DND-41 (cell line): ENCODE measurements at places on chromosomes 2 and 18.

DNA sequence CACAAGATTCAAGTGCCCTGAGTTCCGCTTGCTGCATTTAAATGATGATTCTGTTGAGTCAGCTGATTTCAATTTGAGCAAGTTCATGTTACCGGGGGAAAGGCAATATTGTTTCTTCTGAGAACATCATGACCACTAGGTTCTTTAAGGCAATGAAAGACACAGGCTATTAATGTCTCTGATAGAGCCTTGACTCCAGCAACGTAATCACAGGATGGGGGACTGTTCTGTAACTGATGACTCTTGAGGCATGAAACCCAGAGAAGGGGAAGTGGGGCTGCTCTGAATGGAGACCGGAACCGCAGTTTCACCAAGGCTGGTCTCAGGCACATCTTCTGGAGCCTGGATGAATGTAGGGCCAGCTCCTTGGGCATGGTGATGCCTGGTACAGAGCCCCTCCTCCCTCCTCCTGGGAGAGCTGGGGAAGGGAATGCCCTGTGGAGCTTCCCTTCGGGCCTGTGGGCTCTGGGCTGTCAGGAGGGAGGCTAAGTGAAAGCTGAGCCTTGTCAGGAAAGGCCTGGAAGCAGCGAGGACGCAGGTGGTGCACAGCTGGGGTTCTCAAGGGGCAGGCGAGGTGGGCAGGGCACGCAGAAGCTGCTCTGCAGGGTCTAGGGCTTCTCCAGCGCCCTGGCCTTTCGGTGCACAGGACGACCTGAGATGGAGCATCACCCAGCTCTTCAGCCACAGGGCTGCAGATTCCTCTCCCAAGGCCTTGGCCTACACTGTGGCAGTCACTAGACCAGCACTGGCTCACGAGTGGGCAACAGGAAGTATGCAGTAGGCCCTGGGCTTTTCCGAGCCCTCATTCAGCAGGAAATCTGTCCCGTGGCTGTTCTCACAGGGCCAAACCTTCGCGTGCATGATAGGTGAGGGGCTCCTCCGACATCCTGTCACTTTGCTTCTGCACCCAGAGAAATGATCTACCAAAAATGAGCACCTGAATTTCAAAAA is 36.6 kb upstream of the PRLH start:
- DNase-seq: no peak

GRCh38 chr2:126994340-126994777 is 95.7 kb downstream of the TEX51 start:
- no peak for DNase-seq

- DNase-seq: no peak
Measured at GRCh38 chr2:144822966-144823365, 303.0 kb upstream of the ZEB2 start.

DNA sequence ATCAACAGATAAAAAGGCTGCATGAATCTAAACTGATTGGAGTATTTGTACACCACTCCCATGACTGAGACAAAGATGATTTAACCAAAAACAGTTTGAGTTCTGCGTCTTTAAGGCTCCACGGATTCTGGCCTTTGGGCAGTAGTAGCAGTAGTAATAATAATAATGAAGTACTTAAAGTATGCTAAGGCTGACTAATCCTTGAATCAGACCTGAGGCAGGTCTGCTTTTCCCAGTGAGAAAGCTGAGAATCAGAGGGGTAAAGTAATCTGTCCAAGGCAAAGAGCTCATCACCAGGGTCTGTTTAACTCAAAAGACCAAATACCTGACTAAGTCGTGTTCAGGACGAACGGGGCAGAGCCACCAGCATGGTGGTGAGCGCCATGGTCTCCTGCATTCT is 61.4 kb downstream of the ID2 start:
- DNase-seq: no peak

DNA sequence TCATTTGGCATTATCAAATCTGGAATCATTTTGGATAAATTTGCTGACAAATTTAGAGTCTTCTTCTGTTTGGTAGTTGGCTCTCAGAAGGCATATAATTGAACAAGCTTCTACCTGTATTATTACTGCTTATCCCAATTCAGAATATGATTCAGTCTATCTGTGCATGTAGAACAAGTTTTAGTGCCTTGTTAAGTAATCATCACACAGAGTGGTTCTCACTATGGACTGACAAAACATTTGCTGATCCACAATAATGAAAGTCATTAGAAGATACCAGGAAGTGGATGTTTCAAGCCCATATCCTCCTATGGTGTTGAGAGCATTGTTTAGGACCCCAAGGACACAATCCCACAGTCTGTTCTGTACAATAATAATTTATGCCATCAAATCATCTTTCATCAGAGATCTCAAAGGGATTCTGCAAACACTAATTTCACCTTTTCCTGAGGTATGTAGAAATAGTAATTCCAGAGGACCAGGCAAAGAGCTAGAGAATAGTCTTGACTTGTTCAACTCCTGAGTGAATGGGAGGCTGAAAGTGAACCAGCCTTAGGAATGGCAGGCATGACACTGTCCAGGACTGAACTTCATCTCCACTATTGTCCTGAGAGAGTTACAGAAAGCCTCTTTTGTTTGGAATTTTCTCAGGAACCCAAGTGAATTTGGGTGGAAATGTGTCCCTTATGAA is 29.6 kb upstream of the DSC1 start:
- no peak for DNase-seq

DNA sequence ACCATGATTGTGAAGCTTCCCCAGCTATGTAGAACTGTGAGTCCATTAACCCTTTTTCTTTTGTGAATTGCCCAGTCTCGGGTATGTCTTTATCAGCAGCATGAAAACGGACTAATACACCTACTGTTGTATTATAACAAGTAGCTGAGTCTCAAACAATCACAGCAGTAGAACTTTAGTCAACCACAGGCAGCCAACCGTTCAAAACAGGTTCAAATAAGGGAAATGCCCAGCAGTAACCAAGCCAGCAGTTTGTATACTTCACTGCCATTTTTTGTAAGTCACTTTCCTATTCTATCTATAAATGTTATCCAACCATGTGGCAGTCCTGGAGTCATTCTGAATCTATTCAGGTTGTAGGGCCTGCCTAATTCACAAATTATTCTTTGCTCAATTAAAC is 1560.6 kb upstream of the SLC39A10 start:
- DNase-seq: no peak

DNA sequence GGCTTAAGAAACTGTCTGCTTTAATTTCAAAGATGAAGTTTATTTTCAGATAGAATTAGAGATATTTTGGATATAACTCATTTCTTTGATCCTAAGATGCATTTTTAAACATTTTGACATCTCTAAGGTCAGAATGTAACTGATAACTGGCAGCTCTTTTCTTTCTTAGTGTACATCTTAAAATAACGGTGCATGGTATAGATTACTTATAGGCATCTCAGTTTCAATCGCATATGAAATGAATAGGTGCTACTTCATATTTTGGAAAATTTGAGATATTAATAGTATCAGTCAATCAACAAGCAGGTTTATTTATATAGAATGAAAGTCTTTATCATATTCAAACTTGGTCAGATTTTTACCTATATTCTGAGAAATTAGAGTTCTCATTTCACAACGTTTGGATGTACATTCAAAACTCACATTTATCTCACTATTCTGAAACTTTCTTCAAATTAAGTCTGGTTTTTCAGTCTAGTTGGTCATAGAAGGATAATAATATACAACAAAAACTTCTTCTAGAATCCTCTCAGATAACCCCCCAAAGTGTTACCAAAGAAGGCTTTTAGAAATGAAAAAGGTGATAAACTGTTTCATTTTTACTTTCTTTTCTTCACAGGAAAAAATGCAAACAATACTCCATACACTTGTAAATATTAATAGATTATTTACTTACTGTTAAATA is 122.8 kb upstream of the WDSUB1 start:
- DNase-seq: no peak

DNA sequence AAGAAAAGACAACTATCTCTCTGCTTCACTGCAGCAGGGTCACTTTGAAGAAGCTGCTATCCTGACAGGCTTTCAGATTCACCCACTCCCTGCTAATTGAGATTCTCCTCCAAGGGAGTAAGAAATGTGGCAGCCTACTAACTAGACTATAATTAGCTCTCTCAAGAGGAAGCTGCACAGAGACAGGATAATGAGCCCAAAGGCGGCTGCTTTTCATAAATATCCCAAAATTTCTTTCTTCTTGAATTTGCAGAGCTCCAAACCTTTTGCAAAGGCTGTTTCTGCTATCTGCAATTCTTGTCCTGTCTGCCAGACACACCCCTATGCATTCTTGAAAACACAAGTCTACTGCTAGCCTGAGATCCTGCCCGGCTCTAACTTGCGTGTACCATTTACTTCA is 54.0 kb upstream of the RNU4ATAC start:
- no peak for DNase-seq

DNA sequence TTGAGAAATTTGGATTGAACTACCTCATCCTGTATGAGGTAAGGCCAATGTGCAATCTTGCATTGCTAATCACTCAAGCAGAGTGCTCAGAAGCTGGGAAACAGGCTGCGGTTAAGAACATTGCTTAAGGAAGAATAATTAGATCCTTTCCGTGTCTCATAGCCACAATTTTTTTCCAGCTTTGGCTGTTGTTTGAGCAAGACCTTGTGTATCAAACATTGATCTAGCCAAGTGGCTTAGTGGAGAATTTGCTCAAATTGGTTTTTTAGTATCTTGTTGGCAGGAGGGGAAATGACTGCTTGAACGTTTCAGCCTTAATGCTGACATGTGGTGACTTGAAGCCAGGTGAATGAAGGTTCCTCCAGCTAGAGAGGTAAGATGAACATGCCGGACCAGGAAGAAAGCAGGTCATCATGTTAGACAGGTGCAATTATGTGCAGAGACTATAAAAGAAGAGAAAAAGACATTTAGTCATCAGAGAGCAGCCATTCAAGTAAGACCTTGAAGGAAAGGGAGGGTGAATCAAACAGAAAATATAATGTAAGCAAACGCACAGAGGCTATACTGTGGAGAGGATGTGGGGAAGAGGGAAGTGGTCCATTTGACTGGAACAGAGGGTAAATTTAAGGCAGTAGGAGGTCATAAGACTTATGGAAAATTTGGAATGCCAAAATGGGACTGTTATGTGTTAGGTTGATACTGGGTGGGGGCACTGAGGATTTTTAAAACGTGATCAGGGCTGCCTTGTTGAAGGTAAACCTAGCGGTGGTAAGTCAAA is 98.9 kb upstream of the CYP1B1 start:
- DNase-seq: no peak

DNA sequence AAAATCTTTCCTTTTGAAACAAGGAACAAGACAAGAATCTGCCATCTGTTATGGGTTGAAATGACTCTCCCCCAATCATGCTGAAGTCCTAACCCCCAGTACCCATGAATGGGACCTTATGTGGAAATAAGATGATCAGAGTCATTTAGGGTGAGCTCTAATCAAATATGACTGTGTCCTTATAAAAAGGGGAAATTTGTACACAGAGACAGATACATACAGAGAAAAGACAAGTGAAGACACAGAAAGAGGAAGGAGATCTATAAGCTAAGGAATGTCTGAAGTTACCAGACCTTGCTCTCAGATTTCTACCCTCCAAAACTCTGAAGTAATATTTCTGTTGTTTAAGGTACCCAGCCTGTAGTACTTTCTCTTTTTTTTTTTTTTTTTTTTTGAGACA is 15.7 kb downstream of the TGFBRAP1 start:
- DNase-seq: no peak

DNA sequence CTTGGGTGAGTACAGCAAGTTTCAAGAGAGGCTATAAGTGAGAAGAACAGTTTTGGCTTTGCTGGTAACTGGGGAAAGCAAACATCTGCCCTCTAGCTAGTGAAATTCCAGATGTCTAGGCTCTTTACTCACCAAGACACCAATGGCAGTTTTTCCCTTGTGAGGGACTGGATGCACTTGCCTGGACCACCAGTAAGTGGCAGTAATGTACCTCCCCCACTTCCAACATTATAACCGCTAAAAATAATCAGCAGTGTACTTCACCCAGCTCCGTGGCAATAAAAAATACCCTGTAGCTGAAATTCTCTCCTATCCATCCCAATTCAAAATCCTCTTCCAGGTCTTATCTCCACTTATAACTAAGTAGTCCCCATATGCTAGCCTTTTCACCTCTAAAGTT is 383.9 kb downstream of the ARHGAP15 start:
- DNase-seq: peak; percentile 12

- DNase-seq: no peak
Measured at GRCh38 chr18:73900106-73900835, 247.4 kb downstream of the FBXO15 start.

DNA sequence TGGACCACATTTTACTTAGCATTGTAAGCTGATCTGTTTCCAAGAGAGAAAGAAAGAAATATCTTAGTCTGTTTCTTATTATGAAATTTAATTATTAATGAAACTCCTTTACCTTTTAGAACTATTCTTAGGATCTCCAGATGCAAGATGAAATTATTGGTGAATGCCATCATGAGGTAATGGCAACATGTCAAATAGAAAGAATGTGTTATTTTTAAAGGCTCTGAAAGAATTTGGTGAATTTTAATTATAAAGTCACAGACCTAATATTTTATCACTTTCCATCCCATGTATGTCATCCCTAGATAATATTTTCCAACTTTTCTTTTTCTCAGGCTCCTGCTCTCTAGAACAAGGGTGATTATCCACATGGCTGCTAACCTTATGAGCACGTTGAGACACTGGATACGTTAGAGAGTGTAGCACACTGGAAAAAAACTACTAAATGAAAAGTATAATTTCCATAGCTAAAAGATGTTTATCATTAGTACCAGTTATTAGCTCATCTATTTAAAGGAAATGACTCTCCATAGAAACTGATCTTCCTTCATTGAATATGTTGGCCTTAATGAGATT is 95.2 kb upstream of the SCG2 start:
- DNase-seq: no peak

DNA sequence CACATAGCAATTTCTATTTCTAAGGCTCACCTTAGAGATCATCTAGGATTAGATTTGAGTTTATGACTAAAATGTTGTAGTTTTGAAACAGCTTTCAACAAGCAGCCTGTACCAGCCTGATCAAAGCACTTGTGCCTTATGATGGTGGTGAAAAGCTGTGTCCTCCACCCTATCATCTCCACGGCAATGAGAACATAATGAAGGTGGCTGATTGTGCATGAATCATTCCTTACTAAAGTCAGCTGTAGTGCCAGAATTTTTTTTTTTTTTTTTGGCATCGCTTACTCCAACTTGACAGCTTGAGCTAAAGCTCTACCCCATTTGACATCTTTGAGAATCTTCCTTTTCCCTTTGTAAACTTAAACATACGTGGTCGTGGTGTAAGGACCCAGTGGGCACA is 86.0 kb downstream of the DCC start:
- no peak for DNase-seq

GRCh38 chr2:190718652-190719526 is 70.0 kb downstream of the NAB1 start:
- DNase-seq: no peak
